ENCODE measurements at places on chromosomes 3 and 15.

GRCh38 chr3:180947761-180948390 is 35.4 kb downstream of the FXR1 start:
- DNase-seq, result no peak

GRCh38 chr3:73718326-73719110 is 93.8 kb upstream of the PDZRN3 start:
- DNase-seq, result peak; percentile 58

DNA sequence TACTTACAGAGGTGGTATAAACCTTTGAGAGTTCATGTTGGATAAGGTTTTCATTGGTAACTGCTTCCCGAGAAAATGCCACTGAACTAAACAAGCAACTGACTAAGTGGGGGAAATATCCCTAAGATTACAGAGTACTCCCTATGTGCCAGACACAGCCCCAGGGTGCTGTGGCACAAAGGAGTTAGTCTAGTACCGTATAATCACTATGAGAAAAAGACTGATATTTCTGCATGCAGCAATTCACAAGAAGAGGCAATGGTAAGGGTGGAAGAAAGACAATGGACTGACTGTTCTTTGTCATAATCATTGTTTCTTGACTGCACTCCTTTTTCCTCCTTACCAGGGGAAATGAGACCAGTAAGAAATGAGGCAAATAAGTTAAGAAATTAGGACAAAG is 20.0 kb upstream of the SLC25A26 start:
- DNase-seq, result no peak

GRCh38 chr3:149267565-149267964 is 45.9 kb upstream of the CP start:
- no peak for DNase-seq

- no peak for DNase-seq
These were observed 52.6 kb downstream of the CCK start for GRCh38 chr3:42213417-42213816.

DNA sequence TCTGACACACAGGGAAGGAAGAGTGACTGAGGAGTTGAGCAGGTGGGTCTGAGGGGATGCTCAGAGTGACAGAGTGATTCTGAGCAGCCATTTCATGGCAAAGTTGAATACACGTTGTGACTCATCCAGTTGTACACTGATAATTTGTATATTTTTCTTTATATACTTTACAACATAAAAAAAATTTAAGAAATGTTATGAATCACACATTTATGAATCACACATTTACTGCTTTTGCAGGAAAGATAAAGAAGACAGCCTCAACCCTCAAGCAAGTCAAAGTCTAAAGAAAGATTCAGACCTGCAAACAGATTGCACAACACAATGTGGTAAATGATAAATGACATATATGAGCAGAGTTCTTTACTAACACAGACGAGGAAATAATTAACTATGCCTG is 21.0 kb upstream of the CHMP2B start:
- peak; percentile 5 for DNase-seq

DNA sequence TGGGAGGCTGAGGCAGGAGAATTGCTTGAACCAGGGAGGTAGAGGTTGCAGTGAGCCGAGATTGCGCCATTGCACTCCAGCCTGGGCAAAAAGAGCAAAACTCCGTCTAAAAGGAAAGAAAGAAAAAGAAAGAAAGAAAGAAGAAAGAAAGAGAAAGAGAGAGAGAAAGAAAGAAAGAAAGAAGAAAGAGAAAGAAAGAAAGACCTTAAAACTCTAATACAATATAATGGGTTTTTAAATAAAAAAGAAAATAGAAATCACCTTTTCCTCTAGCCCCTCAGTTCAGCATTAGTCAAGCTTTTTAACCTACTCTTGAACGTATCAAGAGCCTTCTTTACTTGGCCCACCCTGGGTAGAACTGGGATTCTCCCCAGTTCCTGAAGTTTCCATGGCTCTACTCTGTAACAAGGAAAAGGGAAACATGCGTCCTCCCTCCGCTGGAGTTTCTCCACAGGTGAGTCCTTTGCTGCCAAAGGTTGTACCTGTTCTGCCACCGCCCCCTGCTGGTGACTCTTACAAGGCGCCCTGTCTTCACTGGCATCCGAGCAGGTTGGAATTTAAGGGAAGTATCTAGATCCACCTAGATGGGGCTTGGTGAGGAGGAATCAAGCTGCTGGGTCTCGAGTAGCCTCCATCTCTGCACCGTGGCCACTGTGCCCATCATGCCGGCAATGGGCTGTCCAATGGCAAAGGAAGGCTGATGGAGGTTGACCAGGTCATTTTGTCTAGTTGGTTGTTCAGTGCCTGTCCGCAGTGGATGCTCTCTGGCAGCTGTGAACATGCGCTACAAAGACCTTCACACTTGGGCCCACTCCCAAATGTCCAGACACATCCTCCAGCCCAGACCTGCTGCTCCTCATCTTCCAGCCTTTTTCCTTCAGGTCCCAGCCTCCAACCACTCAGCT is 20.6 kb upstream of the EPHB3 start:
- DNase-seq, result peak; percentile 74

GRCh38 chr3:97256060-97256459 is 441.7 kb downstream of the EPHA6 start:
- no peak for DNase-seq

- peak; percentile 72 for DNase-seq
These were observed 73.8 kb downstream of the TLE3 start for GRCh38 chr15:70023769-70024491.

GRCh38 chr3:140832883-140833282 is 108.8 kb upstream of the SLC25A36 start:
- DNase-seq, result no peak

- peak; percentile 65 for DNase-seq
These were observed 315.2 kb downstream of the UACA start for GRCh38 chr15:70447928-70448698.

GRCh38 chr3:122112754-122113153 is 57.6 kb downstream of the CD86 start:
- DNase-seq, result no peak
